ENCODE measurements at places on chromosomes 5 and 9.

DNA sequence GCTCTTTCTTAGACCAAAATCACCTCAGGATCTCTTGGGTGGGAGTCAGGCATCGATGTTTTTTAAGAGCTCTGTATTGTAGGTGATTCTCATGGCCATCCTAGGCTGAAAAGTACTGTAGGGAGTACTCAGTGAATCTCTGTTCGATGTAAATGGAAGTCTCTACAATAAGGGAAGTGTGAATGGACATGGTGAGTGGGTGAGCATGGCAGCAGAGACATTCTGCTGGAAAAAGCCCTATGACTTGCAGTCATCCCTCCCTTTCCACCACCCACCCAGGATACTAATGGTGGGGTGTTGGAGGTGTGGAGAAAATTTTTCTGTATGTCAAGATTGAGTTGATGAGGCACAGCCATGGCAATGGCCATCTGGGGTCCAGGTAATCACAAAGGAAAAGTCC is 30.9 kb downstream of the ZNF366 start:
- DNase-seq = no peak

DNA sequence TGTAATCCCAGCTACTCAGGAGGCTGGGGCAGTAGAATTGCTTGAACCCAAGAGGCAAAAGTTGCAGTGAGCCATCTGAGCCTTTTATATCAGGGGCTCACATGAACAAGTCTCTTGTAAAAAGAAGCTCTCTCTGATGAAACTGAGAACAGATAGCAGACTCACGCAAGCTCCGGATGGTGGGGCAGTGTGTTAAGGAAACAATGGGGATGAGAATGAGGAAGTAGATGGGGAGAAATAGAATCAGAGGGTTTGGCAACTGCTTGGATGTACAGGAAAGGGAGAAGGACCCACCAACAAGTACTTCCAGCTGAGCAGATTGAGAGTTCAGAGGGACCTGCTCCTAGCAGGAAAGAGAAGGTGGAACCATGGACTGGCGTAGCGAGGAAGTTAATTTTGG is 18.6 kb downstream of the TMEM252 start:
- no peak for DNase-seq

DNA sequence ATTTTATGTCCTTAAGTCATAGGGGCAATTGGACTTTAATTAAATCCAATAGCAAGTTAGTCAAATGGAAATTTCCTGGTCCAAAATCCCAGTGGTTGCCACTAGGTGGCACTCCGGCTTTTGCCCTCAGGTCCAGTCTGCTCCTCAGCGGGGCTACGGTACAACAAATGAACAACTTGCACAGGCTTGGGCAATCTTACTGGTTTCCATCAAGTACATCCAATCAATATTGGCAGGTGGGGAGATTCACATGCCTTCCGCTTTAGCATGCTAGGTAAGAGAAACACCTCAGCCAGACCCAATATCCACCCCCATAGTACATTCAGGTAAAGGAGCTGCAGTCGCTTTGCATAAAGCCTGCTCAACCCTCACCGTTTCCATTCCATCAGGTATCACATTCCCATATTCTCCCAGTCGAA is 6.3 kb upstream of the MXD3 start:
- DNase-seq = peak; percentile 74

DNA sequence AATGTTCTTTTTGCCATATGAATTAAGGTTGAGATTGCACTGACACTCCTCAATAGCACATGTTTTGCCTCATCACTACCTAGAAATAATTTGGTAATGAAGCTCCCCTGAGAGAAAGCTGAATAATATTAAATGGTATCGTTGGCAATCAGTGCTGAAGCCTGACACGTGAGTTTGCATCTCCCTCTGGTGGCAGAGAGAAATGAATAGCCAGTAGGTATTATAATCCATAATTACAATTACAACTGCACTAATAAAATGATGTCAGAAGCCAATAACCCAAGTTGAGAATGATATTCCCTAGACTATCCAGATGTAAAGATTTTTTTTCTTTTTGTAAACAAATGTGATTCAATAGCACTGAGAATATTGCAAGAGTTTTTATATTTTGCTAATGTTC is 700.3 kb downstream of the PTPRD start:
- peak; percentile 2 for DNase-seq

DNA sequence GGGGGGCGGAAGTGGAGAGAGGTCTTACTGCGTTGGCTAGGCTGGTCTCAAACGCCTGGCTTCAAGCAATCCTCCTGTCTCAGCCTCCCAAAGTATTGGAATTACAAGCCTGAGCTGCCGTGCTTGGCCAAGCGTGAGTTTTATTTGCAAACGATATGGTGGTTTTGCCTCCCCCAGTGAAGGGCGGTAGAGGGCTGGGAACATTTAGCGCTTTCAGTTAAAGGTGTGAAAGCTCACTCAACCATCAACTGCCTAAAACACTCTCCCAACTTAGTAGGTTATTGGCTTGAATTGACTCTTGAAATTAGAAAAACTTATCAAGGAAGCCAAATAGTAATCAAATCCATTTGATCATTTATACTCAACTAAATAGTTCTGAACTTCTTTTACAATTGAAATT is 156.3 kb downstream of the ESM1 start:
- DNase-seq = no peak

DNA sequence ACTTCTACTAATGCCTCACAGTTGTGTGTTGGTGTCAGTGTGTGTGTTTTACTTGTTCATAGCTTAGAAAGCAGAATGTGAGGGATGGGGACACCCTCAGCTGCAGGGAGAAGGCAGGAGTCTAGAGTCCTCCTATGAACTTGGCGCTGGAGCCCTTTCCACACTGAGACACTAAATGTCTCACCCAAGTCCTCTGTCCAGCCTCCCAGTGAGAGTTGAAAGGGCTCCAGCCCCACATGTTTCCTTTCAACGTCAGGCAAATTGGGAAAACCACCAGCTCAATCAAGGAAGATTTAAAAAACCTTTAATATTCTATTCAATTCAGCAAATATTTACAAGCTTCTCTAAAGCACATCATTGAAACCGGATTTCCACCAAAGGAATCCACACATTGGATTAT is 167.6 kb upstream of the MSX2 start:
- DNase-seq = no peak

- no peak for DNase-seq
Observed at GRCh38 chr9:19648672-19649071, 140.2 kb downstream of the SLC24A2 start.

GRCh38 chr9:13970018-13970417 is 343.9 kb downstream of the NFIB start:
- DNase-seq = no peak

- no peak for DNase-seq
Observed at GRCh38 chr9:84744195-84744594, 74.7 kb downstream of the NTRK2 start.

GRCh38 chr5:72455476-72455875 is 51.7 kb downstream of the ZNF366 start:
- DNase-seq = no peak

- no peak for DNase-seq
Observed at GRCh38 chr5:174325961-174326360, 280.5 kb downstream of the NSG2 start.

- peak; percentile 8 for DNase-seq
Observed at GRCh38 chr5:154962494-154962893, 21.6 kb downstream of the MRPL22 start.

DNA sequence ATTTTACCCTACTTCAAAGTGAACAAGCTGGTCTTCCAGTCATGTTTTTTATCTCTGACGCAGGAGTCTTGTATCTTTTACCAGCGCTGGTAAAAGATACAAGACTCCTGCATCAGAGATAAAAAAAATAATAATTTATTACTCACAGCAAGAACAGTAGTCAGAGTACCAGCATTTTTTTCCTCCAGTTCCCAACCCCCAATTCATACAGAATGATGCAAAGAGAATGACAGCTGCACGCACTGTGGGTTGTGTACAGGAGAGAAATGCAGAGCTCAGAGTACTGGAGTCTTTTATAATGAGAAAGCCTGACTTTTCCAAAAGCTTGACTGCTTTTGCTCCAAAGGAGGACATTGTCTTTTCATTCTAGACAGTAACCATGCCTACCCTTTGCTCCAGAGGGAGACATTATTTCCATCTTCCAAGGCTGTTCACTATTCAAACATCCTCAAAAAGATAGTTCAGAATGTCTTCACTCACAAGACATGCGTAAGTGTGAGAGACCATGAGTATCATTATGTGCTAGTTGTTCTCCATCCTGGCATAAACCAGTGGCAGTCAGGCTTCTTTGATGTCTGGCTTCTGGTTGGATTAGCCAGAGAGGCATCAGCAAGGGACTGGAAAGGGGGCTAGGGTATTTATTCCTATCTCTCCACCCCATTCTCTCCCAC is 14.3 kb upstream of the RANBP6 start:
- no peak for DNase-seq

GRCh38 chr9:6711403-6711802 is 46.4 kb upstream of the KDM4C start:
- no peak for DNase-seq
